H4 (cell line): ENCODE measurements at places on chromosomes 6 and 20. TPM values are rescaled to one million over a fixed set of nuclear protein-coding genes. Genes with fewer than 3 reads are reported as not detected.

GRCh38 chr6:15077961-15078360 lies 167.9 kb upstream of the JARID2 start:
- no peak for DNase-seq

DNA sequence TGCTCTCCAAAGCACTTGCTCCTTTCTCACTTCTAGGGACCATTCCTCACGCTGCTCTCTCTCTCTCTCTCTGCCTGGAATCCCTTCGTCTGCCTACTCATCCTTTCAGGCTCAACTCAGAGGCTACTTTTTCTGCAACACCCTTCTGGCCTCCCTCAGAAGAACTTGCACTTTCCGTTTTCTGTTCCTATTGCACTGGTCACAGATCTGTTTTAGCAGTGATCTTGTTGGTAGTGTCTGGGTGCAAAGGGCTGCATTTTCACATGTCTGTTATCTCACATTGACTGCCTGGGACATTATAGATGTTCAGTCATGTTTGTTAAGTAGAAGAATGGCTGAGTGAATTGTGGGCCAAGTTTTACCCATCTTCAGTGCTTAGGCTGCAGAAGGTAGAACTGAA lies 63.5 kb downstream of the RIN2 start:
- no peak for DNase-seq

Gene CFAP61
- total RNA-seq, result 0.62 TPM in 1 of 2 replicates, not detected in the other

Gene MATN4
- not detected in 2 replicates for total RNA-seq
